GM12865 (cell line): ENCODE measurements at places on chromosomes 1 and 21.

DNA sequence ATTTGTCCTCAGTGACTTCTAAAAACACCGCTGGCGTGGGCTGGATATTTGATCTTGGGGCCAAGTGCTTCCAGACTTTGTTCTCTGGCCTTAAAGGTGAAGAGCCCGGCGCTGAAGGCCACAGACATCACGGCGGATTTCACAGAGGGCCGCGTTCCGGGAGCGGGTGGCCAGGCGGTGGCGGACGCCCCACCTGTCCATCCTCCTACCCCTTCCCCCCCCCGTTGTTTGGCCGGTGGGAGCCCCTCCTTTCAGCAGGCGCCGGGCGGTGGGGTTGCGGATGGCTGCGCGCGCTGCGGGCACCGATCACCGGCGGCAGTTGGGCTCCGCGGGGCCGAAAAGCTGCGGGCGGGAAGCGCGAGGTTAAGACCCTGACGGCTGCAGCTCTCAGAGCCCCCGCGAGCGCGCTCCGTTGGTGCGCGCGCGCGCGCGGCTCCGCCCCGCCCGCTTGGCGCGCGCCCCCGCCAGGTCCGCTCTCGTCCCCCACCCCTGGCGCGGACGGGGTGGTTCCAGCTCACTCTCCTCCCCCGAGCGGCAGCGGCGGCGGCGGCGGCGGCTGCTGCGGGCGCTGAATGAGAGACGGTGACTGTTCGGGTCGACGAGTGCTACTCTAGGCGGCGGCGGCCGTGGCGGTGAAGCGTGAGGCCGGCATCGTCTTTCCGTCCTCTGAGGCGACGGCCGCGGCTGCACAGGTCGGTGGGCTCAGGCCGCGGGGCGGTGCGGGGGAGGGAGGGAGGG, at the start of gene RALGPS2:
TSS of gene RALGPS2 (plus strand) at position 517 of the 738 bp plus-strand sequence. CDS start 51,521 bp downstream, outside the sequence.
- peak; percentile 73 for DNase-seq

DNA sequence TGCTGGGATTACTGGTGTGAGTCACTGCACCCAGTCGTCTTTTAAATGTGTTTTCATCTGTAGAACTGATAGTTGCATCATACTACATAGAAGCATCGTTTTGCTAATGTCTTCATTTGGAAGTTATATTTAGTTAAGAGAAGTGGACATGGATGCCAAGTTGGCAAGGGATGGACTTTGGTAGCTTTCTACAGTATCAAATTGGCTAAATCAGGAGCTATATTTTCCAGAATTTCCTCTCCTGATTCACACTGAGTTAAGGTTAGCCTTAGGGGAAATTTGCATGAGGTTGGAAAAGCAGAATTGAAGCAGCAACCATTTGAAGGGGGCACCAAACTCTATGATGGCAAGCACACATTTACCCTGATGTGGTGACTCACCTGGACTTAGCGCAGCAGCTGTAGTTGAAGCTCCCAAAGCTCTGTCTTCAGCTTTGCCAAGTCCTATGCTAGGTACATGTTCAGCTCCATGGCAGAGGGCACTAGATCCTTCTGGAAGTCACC, 43.9 kb downstream of the DUSP10 start:
- DNase-seq: no peak

- DNase-seq: no peak
Observed at GRCh38 chr1:41875487-41875886, 43.2 kb downstream of the HIVEP3 start.

- DNase-seq: peak; percentile 8
Observed at GRCh38 chr1:103783944-103784377, 34.3 kb downstream of the AMY1C start.

DNA sequence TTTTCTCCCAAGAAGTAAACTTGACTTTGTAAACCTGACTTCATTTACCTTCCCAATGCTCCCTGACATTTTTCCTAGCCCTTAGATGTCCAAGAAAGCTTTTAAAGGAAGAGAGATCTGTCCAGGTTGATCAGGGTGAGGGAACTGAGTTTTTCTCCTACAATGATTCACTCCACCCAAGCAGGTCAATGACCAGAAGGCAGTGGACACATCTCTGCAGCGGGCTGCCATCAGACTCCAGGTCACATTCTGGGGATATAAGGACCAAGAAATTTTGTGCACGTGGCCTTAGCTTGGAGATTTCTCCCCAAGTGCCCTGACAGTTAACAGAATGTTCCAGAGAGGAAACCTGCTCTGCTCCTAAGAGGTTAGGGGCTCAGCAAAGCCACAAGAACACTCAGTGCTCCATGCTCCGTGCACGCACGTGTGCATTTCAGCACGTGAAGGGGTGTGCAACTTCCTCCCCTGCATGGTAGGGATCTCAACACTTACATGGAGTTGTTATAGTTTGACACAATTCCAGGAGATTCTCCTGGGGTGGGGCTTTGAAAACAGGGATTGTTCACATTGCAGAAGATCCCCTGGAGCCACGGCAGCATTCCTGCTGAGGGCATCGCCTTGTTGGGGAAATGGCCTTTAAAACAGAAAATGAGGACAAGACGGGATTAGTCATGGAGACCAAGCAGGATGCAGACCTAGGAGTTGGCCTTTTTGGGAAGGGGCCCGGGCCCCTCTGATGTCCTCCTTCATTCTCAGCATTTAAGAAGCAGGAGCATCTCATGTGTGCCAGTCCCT, 9.8 kb downstream of the ABCA4 start:
- DNase-seq: no peak

GRCh38 chr1:160761046-160761445, 22.0 kb downstream of the SLAMF7 start:
- no peak for DNase-seq

- no peak for DNase-seq
Observed at GRCh38 chr1:228652116-228652515, 83.2 kb upstream of the RHOU start.

- DNase-seq: no peak
Observed at GRCh38 chr1:59901770-59902388, 24.7 kb downstream of the CYP2J2 start.

- DNase-seq: peak; percentile 9
Observed at GRCh38 chr1:17011092-17011438, 663 bp downstream of the ATP13A2 start.

DNA sequence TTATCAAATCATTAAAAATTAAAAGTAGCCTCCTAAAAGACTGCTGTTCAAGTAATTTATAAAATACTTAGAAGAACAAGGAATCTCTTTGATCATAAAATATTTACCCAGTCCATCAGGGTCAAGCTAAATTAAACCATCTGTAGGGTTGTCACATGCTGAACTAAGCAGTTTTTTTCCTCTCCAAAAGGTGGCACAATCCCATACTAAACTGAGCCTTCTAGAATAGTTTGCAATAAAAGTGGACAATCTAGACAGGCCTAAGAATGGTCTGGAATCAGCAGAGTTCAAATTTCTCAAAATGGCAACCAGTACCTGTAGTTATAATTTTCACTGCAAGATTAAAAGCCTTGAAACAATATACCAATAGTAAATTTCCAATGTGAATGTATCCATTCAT, 194.8 kb downstream of the EIF4G3 start:
- DNase-seq: no peak

DNA sequence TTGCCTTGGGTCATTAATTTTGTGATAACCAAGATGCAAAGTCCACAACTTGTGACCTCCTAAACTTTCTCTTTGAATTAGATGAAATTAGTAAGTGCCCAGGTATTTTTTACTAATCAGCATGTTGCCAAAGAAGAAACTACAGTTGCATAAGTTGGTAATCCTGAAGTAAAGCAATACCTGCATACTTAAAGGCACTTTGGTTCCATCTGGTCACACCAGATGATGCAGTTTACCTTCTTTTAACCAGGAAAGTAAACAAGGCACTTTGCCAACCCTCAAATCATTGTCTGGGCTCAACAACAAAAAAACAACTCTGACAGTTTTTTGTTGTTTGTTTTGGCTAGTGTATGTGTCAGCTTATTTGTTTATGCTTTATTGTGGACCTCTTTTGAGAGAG, 55.5 kb upstream of the DYNLT5 start:
- no peak for DNase-seq

DNA sequence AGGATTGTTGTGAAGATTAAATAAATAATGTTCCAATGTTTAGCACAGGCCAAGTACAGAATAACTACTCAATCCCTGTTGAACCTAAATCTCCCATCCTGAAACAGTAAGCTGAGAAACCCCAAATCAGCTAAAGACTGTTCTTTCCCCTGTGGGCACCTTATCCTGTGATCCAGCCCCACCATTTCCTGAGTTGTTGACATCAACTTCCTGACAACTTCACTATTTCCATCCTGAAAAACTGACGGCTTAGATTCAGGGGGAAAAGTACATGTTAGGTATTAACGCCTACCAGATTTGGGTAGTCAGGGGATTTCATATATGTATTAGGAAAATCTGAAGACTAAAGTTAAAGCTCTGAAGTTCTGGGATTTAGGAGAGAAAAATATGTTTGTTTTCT, 51.7 kb upstream of the PALMD start:
- no peak for DNase-seq

DNA sequence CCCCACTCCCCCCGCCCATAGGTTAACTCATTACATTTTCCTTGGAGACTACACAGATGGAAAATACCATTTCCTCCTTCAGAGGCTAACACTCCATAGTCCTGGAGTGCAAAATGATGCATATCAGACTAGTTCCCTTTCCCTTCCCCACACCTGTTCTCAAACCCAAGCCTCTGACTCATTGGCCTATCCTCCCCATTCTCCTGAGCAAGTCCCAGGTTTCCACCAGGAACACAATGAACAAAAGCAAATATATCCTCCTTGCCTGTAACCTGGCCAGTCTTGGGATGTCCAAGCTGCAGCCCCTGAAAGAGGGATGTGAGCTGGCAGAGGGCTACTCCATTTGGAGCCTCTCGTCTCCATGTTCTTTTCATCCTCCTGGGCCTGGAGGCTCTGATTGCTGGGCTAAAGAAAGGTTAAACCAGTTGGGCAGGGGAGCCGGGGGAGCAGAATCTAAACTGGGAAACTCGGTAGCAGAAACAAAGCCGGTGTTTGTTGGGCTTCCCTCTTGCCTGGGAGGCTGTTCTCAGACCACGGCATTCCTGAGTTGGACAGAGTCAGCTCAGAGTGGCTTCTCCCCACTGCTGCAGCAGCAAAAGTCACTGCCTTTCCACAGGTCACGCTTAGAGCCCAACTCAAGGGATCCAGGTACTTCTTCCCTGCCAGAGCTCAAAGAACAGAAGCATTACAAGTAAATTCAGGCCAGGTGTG, 13.9 kb downstream of the SSR2 start:
- DNase-seq: no peak

DNA sequence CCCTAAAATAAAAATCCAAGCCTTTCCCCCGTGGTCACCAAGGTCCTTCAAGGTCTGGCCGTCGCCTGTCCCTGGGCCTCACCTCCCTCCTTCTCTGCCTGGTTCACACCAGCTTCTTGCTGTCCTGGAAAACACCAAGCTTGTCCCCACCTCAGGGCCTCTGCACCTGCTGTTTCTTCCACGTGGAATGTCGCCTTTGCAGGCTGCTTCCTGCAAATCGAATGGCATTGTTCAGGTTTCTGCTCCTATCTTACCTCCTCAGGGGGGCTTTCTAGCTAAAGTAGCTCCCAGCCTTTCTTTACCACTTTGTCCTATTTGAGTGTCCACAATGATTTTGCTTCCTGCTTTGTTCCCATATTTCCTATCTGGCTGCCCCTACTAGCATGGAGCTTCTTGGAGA, 3.3 kb upstream of the CASZ1 start:
- DNase-seq: no peak

- no peak for DNase-seq
Observed at GRCh38 chr1:7471836-7472235, 299.3 kb upstream of the VAMP3 start.

GRCh38 chr1:227417756-227418480, 99.6 kb upstream of the CDC42BPA start:
- DNase-seq: no peak

DNA sequence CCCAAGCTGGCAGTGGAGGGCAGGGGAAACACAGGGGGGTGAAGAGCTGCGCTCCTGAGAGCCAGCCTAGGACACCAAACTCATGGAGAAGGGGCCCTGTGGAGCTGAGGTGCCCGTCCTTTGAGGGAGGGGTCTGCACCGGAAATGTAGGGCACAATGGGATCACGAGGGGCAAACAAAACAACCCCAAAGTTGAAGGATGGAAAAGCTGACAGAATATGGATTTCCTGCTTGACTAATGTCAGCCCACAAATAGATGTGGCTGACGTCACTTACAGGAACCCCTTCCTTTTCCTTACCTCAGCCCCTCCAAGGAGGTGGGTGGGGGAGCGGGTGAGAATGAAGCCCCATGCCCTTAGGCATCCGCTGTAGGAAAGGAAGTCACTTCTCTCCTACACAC, 110.9 kb downstream of the KCNN3 start:
- no peak for DNase-seq

- DNase-seq: peak; percentile 52
Observed at GRCh38 chr1:66364578-66365391, 169.2 kb upstream of the SGIP1 start.

- DNase-seq: no peak
Observed at GRCh38 chr1:191929383-191929782, 228.9 kb upstream of the RGS18 start.

DNA sequence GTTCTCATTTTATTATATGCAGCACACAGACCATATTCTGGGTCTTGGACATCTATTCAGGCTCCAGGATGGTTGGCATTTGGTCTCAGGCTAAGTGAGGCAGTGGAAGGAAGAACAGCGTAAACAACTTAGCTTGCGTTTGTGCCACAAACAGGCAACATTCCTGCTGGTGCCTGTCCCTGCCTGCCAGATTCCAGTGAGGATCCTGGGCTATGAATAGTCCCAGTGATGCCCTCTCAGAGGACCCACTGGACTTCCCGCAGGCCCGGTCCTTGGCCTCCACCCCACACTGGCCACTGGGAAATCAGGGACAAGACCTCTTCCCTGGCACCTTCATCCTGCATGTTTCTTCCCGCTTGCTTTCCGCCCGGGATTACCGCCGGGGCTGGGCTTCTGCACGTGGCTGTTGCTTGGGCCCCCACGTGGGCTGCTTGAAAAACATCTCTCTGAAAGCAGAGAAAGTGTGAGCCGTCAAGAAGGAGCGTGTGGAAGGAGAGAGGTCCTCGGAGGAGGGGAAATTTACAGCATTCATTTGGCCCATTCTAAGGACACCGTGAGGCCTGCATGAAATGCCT, 145.1 kb upstream of the WNT4 start:
- no peak for DNase-seq

DNA sequence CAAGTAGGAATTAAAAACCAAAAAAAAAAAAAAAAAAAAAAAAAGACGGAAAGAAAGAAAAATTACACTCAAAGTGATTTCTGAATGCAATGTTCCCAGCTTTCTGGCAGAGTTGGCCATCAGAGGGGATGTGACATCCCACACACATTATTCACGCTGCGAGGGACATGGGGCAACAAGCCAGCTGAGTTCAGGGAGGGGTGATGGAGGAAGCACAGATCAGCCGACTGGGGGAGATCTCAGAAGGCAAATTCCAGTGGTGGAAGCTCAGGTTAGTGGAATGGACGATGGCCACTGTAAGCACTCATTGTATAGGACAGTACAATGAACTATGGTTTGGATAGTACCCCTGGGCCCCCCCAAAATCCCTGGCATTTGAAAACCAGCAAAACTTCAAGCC, 311.9 kb downstream of the PCP4 start:
- no peak for DNase-seq
